ENCODE measurements at places on chromosomes 7 and 10.

GRCh38 chr10:131655101-131655849 is 245.5 kb upstream of the PPP2R2D start:
- no peak for DNase-seq

GRCh38 chr7:7209412-7210050 is 27.2 kb downstream of the C1GALT1 start:
- DNase-seq: no peak

DNA sequence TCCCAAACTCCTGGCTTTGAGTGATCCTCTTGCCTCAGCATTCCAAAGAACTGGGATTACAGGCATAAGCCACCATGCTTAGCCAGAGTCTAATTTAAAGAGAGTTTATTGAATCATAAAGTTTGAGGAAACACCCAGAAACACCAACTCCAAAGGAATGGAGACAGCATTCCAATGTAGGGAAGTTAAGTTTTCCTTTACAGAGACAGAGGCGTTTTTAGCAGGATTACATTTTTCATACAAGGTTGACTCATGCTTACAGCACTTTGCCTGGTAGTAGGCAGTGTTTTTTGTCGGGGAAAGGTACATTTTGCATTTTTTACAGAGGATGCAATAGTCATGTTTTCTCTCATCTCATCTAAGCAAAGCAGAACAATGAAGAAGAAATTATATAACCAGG is 18.9 kb upstream of the OPN4 start:
- DNase-seq: no peak

DNA sequence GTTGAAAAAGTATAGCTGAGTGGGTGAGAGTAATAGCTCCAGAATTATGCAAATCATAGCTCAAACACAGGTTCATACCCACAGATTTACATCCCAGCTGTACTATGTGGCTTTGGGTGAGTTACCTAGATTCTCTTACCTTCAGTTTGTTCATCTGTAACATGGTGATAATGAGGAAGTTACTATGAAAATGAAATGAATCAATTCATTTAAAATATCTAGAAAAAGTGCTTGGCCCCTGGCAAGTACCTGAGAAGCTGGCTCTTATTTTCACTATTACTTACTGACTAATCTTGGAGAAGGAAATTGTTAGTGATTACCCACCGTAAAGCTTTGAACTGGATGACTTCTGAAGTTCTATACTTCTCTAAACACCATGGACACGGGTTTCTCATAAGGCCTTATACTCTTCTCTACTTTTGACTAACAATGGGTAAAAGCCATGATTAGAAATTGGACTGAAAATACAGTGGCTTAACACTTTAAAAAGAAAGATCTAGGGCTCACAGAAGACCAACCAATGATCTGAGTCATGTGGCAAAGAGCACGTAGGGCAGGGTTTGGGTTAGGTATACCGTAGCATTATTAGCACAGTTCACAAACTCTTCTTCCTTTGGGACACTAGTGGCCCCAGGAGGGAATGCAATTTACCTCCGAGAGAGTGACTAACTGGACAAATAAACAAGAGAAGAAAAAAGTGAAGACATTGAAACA is 149.2 kb downstream of the PLPP4 start:
- no peak for DNase-seq

GRCh38 chr10:86848747-86849146 is 92.3 kb downstream of the BMPR1A start:
- DNase-seq: no peak

DNA sequence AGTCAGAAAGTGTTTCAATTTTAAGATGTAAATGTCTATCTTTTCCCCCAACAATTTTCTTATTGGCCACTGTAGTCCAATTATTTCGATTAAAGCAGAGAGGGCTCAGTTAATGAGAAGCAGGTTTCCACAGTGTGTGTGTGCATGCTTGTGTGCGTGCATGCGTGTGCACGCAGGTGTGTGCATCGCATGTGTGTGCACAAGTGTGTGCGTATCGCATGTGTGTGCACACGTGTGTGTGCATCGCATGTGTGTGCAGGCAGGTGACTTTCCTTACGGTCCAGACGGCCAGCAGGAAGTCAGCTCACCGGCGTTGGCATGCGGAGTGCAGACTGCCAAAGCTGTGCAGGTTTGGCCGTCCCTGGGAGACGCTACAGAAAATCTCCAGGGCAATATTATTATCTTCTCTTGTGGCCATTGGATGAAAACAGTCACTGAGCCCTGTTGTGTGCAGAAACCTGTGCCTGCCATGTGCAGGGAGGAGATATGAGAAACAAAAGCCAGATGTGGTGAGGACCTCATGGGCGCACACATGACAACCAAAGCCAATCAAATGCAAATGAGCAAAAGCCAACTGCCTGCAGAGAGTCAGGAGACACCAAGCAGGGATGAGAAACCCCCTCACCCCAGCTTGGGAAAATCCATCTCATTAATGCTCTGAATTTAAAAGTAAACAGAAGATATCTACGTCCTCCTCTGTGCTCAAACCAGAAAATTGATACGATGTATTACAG is 70.4 kb downstream of the C10orf90 start:
- no peak for DNase-seq

GRCh38 chr7:41995632-41996271 is 241.3 kb downstream of the GLI3 start:
- DNase-seq: no peak

GRCh38 chr10:7984896-7985295 is 69.6 kb upstream of the GATA3 start:
- no peak for DNase-seq

DNA sequence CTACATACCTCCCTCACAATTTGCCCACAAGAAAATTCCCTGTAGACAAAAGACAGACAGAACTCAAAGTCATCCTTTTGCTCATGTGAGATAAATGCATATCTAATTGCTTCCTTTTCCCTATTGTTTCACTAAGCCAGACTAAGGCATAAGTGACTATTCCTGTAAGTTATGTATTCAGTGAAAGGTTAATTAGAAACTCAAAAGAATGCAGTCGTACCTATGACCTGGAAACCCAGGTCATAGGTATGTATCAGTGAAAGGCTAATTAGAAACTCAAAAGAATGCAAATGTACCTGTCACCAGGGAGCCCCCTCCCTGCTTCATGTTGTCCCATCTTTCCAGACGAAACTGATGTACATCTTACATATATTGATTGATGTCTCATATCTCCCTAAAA is 10.3 kb upstream of the GARS1 start:
- DNase-seq: no peak

GRCh38 chr10:116721547-116722392 is 20.6 kb downstream of the HSPA12A start:
- DNase-seq: no peak
